Epithelial cell of prostate (primary cell): ENCODE measurements at places on chromosomes 12 and 14.

GRCh38 chr12:100123316-100124095 lies 19.2 kb downstream of the BLTP3B start:
- DNase-seq = no peak

DNA sequence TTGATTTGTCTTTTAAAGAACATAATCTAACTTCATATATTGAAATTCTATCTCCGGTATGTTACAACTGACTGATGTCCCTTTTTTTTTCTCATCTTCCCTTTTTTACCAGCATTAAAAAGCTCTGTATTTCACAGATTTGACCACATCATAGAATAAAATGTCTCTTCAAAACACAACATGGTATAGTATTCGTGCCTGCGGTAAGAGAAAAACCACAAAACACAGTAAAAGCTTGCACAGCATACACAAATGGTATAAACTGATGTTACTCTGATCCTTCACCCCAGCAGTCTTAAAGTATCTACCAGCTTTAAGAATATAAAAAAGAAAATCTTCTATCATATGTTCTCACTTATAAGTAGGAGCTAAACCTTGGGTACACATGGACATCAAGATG lies 83.4 kb downstream of the HECTD1 start:
- DNase-seq = no peak

DNA sequence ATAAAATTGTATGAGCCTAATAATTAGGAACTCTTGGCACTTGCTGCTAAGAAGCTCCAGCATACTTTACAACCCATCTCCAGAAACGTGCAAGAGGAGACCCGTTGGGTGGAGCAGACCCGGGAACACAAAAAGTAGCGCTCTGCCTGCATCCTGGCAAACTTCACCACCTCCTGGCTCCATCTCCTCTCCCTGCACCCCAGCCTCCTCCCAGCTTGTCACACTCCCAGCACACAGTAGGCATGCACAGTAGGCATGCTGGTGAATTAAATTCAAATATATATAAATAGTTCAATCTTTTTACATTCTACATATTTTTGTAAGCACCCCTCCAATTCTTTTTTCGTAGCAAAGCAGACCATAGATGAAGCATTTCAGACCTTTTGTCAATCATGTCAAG lies 1.2 kb downstream of the VSIG10 start:
- DNase-seq = no peak

DNA sequence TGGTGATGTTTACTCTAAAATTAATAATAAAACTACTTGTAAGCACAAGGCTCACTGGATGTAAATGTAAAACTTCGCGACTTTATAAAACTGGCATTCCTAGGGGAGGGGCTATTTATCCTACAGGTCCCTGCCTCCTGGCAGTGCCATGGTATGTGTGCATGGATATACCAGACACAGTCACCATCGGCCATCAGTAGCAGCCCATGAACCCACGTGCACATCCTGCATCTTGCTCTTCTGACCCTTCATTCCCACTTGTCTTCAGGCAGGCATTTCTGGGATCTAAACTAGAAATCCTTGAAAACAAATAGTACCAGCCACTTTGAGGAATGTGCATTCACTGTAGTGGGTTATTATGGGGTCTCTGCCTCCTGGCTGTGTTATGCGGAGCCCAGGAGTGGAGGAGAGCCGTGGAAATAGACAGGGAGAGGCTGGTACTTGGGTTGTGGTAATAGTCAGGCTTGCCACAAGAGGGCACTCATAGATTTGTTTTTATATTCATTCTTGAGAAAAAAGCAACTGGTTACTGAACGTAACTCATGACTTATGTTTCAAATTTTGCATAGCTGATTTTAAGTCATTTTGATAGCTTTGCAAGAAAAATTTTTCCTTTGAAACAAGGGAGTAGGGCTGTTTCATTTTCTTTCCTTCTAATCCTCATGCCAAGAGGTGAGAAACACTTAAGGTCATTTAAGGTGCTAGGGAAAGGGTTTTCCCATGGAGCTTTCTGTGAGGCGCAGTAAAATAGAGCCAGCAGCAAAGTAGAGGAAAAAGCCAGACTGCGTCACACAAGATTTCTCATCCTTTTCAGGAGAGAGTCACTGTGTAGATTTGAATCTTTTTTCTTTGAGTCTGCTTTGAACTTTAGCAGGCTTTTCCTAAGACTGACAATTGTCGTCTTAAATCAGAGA lies 17.4 kb upstream of the GALNT16 start:
- DNase-seq = peak; percentile 5

DNA sequence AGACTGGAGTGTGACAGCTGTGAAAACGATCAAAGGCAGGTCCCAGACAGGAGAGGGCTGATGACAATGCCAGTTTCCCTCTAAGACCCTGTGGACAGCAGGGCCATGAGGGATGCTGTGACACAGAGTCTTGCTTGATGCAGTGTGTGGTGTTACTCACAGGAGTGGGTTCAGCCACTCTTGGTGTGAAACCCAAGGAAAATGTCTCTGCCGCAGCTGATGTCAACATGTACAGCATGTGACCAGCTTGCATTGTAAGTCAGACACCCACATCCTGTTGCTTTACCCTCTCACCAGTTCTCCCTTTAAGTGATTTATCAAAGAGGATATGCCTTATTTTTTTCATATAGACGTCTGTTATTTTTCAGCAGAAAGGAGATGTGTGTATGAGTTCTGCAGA lies 268.6 kb downstream of the BTG1 start:
- DNase-seq = no peak

DNA sequence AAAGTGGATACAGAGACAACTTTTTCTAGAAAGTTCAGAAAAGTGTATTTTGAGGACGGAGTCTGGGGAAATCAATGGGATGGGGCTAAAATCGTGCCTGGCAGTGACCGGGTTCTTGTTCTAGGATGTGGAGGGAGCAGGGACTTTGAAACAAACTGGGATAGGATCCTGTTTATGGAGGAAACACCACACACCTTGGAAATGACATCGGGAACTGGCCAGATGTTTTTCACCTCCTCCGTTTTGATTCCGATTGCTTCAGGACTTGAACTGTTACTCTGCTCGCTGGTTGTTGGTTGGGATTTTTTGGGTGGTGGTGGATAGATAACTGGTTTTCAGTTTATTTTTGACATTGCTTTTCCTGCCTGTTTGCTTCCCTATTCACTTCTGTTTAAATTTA lies 506 bp downstream of the EMP1 start:
- DNase-seq = no peak

DNA sequence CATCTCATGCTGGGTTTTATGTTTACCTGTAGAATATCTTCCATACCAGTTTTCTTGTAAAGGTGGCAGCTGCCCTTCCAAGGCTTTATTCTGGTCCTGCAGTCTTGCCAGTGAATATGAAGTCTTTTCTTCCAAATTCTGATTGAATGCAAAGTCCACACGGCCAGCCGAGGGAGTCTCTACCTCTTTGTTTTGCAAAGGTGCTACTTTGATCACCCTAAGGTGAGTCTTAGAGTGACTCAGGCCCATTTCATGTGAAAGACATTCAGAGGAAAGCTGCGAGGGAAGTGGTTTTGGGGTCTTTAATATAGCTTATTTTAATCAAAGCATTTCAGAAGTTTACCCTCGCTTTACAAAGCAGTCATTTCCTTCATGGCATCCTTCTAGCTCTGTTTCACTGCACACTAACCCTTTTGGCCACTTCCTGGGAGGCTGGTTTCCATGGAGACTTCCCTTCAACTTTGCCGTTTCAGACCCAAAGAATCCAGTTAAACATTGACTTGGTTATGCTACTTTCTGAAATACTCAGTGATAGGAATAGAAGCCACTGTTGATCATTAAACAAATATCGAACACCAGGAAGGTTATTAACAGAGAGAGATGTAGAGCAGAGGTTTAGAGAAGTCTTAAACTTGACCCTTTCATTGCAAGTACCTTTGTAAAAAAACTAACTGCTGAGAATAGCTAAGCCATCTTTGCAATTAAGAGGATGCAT lies at the start of gene CCDC198:
TSS of gene CCDC198 (minus strand) at position 391 of the 715 bp plus-strand sequence. CDS start at position 249, 142 bp downstream.
- DNase-seq = no peak

GRCh38 chr12:67671419-67671818 lies 22.9 kb downstream of the DYRK2 start:
- DNase-seq = no peak

DNA sequence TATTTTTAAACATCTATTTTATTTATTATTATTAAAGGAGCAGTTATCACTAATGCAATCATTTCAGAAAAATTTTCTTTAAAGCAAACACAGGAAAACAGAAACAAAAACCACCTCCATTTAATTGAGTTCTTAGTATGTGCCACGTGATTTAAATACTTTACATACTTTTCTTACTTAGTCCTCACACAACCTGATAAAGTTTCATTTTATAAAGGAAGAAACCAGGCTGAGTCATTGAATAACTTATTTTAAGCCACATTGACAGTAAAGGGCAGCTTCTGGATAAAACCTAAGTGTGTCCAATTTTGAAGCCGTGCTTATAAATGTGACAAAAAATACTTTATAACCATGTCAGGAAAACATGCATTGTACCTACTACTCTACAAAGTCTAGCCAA lies 57.1 kb upstream of the PCED1B start:
- no peak for DNase-seq

DNA sequence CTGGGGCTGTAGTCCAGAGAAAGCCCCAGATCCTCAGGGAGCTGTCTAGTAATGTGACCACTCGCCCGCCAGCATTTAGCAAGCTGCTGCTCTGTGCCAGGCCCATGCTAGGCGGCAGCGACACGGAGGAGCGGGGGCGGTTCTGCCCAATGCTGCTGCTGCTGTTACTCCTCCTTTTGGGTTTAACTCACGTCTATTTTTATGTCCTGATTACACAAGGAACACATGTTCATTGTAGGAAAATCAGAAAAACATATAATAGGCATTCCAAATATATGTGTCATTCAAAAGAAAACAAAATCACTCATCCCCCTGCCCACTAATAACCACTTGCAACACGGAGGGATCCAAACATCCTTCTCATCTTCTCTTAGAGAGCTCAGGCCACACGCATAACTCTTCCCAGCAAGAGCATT lies 30.4 kb downstream of the CCDC92 start:
- no peak for DNase-seq

DNA sequence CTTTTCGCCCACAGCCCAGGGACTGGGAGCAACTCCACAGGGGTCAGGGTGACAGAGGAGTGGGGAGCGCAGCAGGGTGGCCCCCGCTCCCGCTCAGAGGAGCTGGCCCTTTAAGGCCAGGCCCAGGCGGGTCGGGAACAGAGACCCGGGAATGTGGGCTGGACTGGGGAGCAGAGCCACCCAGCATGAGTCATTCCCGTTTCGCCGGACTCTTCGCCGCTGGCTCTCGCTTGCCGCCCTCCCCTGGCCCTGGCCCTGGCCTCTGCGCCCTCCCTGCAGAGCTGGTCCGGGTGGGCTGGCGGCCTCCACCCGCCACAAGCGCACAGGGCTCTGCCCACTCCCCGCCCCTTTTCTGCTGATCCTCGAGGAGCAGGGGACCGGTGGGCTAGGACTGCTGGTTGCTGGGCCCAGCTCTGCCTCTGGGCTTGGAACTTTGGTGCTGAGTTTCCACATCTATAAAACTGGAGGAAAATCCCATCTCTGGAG lies 92.8 kb downstream of the NINJ2 start:
- DNase-seq = peak; percentile 34
